ENCODE measurements at places on chromosomes 6 and 20. TPM values are rescaled to one million over a fixed set of nuclear protein-coding genes. Genes with fewer than 3 reads are reported as not detected.

- H3K27ac ChIP-seq: no peak overlapping the region
- H3K4me3 ChIP-seq: no peak overlapping the region
- H3K36me3 ChIP-seq: no peaks in the 10 kb centered on the region
Observed at GRCh38 chr20:1808101-1808500, 87.1 kb upstream of the SIRPA start.

GRCh38 chr6:16769986-16770376, 8.7 kb upstream of the ATXN1 start:
- peaks cover 13% of the 10 kb centered on the region for H3K4me1 ChIP-seq
- no peak overlapping the region for H3K4me3 ChIP-seq
- H3K36me3 ChIP-seq: no peaks in the 10 kb centered on the region
- DNase-seq: no peak
- peak overlapping the region; percentile 63 for H3K27ac ChIP-seq

Gene SLC35D3
- total RNA-seq: not detected

- no peak overlapping the region for H3K27ac ChIP-seq
- H3K4me1 ChIP-seq: no peaks in the 10 kb centered on the region
- H3K36me3 ChIP-seq: no peaks in the 10 kb centered on the region
- no peaks in the 10 kb centered on the region for H3K27me3 ChIP-seq
Observed at GRCh38 chr6:51926125-51926524, 161.3 kb downstream of the PKHD1 start.

GRCh38 chr20:46132705-46133120, 14.6 kb downstream of the CD40 start:
- peaks cover 4% of the 10 kb centered on the region for H3K4me1 ChIP-seq
- no peak overlapping the region for H3K4me3 ChIP-seq
- H3K27ac ChIP-seq: no peak overlapping the region
- DNase-seq: peak; percentile 91
